ENCODE measurements at places on chromosomes 11 and 22.

- no peak for DNase-seq
Observed at GRCh38 chr11:94307101-94307791, 2.9 kb downstream of the IZUMO1R start.

DNA sequence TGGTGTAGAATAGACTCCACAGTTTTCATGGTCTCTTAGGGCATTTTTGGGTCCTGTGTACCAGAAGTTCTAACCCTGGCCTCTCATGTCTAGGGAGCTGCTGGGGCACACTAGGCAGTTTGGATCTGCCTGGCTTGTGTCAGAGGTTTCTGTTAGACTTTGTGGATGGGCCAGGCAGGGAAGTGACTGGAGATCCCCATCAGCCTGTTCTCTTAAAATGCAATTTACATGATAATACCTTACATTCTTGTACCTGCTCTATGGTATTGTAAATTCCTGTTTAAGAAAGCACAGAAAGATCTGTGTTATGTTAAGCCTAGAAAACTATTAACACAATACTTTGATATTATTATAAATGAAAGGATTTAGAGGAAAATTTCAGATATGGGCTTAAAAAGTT is 104.0 kb downstream of the ARHGAP42 start:
- DNase-seq: no peak

- no peak for DNase-seq
Observed at GRCh38 chr11:33237039-33237597, 20.1 kb upstream of the HIPK3 start.

DNA sequence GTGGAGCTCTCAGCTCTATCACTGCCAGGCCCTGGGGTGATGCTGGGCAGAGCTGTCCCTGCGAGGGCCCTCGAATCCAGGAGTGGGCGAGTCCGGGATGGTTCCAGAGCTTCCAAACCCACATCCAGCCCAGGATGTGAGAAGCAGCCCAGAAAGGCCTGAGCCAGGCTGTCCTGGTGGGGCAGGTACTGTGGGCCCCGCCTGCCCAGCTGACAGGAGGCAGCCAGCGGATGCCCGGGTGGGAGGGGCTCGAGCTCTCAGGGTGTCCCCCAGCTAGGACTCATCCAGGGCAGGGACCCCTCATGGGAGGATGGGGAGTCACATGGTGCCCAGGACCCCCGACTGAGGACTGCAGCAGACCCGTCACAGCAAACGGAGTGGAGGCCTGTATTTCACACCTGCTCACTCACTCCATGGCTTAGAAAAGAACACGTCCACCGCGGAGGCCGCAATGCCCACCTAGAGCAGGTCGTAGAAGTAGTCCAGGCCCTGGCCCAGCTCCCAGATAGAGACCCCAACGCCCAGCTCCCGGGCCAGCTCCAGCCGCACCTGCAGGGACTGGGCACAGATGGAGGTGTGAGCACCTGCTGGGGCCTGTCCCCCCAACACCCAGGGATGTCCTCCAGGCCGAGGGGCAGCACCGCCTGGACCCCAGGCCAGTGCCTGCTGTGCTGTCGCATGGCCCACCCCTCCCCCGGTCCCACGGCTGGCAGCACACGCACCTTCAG is 26.9 kb downstream of the TSPAN4 start:
- DNase-seq: no peak

DNA sequence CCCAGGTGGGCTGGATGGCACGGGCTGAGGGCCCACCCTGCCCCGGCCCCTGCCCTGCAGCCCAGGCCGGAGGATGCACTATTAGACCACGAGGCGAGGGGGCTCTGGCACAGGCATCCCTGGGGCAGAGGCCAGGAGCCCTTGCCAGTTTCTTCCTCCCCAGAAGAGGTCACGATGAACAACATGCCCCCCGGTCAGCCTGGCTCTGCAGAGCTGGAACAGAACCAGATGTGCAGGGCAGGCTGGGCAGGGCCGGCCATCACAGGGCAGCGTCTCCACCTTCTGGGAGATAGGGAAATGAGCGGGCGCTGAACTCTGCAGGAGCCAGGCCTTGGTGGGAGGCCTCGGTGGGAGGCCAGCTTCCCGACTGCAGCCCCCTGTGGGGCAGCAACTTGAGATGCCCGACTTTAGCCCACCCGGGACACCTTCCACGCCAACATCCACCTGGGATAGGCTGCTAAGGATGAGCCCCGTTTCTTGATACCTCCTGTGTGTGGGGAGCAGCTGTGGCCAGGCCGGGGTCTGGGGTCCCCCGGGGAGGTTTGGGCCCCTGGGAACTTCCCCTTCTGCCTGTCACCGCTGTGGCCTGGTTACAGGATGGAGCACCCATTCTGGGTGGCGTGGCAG is 21.8 kb upstream of the GNB1L start:
- no peak for DNase-seq

GRCh38 chr11:2265396-2265795 is 5.0 kb downstream of the ASCL2 start:
- DNase-seq: no peak

GRCh38 chr11:88103337-88104206 is 71.7 kb downstream of the RAB38 start:
- no peak for DNase-seq

DNA sequence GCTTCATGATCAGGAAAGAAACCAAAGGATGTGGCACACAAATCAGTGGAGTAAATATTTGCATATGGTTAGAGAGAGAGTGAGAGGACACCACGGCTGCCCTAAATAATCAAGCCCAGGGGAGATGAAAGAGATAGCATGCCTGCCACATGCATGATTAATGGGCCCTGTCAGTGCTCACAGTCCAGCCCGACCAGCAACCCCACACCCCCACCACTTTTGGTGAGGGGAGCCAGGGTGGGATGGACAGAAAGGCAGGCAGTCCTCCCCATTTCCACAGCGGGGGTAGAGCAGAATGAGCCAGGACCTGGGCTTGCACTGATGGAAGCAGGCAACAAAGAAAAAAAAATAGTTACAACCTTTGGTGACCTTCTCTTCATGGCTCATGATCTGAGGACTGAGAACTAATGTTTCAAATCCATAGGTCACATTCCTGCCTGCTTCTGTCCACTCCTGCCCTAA is 545.0 kb downstream of the ETS1 start:
- DNase-seq: no peak

DNA sequence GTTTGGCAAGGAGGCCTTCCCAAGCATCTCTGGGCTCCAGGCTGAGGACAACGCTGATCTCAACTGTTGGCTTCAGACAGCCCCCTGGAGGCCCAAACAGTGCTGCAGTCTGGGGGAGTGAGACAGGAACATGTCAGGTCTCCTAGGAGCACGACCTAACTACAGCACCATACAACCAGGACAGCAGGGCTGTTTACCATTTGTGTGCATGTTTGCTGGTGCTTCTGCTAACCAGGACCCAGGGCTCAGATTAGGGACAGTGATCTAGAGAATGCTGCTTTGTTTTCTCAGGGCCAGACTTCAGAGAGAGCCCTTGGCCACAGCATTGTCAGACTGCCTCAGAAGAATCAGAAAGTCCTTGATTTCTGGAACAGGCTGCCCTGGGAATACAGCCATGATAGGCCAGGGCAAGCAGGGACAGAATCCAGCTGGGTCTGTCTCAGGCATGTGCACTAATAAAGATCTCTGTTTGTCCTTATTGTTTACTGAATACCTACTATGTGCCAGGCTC is 126.5 kb downstream of the VPREB1 start:
- DNase-seq: no peak

- no peak for DNase-seq
Observed at GRCh38 chr11:101866619-101867491, 48.0 kb upstream of the CEP126 start.

DNA sequence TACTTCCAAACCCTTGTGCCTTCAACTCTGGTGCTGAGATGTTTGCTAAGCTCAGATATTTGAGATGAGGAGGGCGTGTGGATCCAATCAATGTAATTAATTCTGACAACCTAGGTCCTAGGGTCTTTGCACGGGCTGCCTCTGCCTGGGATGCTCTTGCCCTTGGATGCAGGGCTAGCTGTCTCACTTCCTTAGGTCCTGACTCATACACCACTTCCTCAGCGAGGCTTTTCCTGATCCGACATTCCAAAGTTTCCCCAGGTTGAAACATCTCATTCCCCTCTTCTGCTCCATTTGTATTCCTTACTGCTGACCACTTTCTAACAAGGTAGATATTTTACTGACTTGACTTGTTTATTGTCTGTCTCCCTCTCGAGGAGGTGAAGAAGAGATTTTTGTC is 43.0 kb upstream of the NTM start:
- no peak for DNase-seq

DNA sequence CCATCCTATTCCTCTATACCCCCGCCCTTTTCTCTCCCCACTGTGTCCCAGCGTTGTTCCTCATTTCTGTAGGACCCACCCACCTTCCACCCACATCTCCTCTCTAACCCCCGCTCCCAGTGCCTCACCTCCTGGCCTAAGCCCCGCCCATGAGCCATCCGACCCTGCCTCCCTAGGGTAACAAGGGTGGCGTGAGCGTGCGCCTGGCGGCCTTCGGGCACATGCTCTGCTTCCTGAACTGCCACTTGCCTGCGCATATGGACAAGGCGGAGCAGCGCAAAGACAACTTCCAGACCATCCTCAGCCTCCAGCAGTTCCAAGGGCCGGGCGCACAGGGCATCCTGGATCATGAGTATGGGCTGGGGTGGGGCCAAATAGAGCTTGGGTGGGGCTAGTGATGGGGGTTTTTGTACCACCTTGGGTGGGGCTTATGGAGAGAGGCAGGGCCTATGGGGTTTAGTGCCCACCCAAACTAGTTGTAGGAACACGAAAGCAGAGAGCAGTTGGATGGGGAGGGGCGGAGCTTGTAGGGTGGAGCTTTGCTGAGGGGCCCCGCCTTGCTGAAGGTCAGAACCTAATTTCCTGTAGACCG is 4.5 kb downstream of the INPP5J start:
- DNase-seq: no peak

- DNase-seq: no peak
Observed at GRCh38 chr22:37476389-37477329, 9.5 kb downstream of the MFNG start.

- no peak for DNase-seq
Observed at GRCh38 chr11:16527525-16528246, 171.3 kb upstream of the SOX6 start.

- no peak for DNase-seq
Observed at GRCh38 chr11:17611503-17612220, 64.6 kb downstream of the OTOG start.

DNA sequence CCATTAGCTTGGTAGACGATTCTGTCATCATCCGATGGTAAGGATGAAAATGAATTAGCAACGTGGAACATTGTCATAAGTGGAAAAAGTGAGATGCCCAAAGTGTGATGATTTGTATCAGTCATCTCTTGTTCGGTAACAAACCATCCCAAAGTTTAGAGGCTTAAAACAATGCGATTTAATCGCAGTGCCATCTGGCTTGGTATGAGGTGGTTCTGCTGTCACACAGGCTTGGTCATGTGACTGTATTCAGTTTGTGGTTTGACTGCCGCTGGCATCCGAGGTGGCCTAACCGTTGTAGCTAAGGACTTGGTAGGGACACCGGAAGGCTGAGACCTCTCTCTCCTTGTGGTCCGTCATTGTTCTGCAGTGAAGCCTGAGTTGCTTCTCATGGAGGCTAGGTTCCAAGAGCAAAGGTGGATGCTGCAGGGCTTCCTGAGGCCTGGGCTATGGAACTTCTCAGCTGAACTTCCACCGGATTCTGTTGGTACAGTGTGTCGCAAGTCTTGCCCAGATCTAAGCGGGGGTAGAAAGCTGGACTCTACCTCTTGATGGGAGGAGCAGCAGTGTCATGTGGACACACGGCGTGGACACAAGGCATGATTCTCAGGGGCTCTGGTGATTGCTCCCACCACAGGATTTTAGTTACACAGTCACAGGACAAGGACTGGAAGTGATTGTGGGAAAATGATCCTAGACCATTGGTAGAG is 36.3 kb downstream of the BCR start:
- peak; percentile 42 for DNase-seq

DNA sequence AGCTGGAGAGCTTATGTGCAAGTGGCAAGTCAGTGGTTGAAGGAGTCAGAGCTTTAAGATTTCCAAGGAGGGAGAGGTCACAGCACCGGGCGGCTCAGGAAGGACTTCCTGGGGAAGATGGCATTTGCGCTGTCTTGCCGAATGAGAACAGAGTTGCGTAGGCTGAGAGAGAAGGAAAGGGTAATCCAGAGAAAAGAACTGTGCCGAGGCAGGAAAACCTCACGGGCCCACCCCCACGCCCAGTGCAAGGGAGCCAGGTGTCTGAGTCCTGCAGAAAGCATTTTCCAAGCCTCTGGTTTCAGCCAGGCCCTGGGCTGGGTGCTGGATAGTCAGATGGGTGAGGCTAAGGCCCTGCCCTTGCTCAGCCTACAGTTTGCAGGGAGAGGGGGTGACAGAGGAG is 3.2 kb upstream of the AP1B1 start:
- no peak for DNase-seq

- no peak for DNase-seq
Observed at GRCh38 chr11:75152090-75152489, 1.2 kb downstream of the SLCO2B1 start.

GRCh38 chr11:118911880-118912741 is 13.6 kb downstream of the BCL9L start:
- peak; percentile 73 for DNase-seq

DNA sequence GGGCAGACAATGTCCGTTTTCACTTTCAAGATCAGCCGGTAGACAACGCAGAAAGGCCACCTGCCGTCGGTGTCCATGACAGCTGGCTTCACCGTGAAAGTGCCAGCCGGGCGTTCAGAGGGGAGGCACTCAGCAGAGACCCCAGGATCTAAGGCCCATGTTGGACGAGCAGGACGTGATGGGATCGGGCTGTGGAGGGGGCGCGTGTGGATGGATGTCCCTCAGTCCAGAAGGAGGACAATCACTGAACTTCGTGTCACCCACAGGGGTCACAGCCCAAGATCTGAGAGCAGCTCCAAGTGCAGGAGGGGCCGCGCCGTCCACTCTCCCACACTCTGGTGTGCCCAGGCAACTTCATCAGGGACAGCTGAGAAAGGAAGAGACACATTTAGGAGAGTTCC is 164.4 kb downstream of the BRD1 start:
- no peak for DNase-seq

DNA sequence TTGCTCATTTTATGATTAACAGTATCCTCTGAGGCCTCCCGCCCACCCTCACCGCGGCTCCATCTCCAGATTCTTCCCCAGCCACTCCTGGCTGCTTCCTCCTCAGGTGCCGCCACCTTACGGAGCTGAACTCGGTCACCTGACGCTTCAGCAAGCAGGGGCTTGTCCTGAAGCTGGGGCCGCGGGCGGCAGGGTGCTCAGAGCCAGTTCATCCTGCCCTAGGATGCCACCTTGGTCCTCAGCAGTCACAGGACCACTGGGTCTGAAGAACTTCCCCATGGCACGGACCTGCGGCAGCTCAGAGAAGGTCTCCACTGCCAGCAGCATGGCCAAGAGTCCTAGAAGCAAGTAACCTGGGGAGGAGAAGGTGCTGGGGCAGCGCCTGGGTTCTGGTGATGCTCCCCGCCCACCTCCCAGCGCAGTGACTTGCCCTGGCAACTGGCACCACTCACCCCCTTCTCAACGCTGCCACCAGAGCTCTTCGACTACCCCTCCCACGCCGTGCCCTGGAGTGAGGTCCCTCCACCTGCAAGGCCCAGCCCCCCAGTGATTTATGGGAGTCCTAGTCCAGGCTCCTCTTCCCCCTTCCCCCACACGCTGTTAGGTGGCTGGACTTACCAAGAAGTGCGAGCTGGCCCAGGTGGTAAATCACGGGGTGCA is 2.6 kb downstream of the KCNK7 start:
- DNase-seq: no peak

Data from activated CD4-positive, alpha-beta T cell treated with anti-CD3 and anti-CD28 coated beads, Interleukin-2, amount 50 U/mL, for 1 hour (primary cell).